ENCODE measurements at places on chromosomes 5 and 9. TPM values are rescaled to one million over a fixed set of nuclear protein-coding genes. Genes with fewer than 3 reads are reported as not detected.

Gene LCN1
- total RNA-seq: not detected

Gene BTNL3
- 0.09 TPM for total RNA-seq

Gene SMC2
- 21.7 TPM for total RNA-seq

Gene MSX2
- total RNA-seq: 6.6 TPM

Gene FOXD4L5
- 0.64 TPM for total RNA-seq

Gene SH3TC2
- total RNA-seq: 2.6 TPM

Gene COL15A1
- 23.2 TPM for total RNA-seq

Gene PRRT1B
- total RNA-seq: not detected

Gene MOB3B
- total RNA-seq: 5.6 TPM

Gene GAS1
- total RNA-seq: 19.6 TPM

Gene RNF44
- total RNA-seq: 16.3 TPM

Gene FBP2
- total RNA-seq: not detected

Gene TLX3
- 5.2 TPM for total RNA-seq

Gene CDC20B
- 0.18 TPM for total RNA-seq

Gene SPATA31A7
- not detected for total RNA-seq

Gene IRX1
- 25.4 TPM for total RNA-seq

Gene IRX4
- 0.27 TPM for total RNA-seq

Gene TNC
- 133 TPM for total RNA-seq

Gene SARDH
- 4.2 TPM for total RNA-seq

Gene ADAMTS2
- total RNA-seq: 7.0 TPM

Gene FAM163B
- total RNA-seq: 2.7 TPM

Gene SLC25A48
- total RNA-seq: 0.91 TPM

Gene PDZD2
- 28.5 TPM for total RNA-seq

Gene S100Z
- 0.45 TPM for total RNA-seq

Gene FREM1
- total RNA-seq: 37.3 TPM

Gene WNT8A
- not detected for total RNA-seq

Gene SLC1A1
- total RNA-seq: 16.7 TPM

Gene ENC1
- total RNA-seq: 410 TPM

Gene OLFM1
- 68.8 TPM for total RNA-seq

All from cerebellum (tissue), 4 donors.